ENCODE measurements at places on chromosomes 5 and 9.

DNA sequence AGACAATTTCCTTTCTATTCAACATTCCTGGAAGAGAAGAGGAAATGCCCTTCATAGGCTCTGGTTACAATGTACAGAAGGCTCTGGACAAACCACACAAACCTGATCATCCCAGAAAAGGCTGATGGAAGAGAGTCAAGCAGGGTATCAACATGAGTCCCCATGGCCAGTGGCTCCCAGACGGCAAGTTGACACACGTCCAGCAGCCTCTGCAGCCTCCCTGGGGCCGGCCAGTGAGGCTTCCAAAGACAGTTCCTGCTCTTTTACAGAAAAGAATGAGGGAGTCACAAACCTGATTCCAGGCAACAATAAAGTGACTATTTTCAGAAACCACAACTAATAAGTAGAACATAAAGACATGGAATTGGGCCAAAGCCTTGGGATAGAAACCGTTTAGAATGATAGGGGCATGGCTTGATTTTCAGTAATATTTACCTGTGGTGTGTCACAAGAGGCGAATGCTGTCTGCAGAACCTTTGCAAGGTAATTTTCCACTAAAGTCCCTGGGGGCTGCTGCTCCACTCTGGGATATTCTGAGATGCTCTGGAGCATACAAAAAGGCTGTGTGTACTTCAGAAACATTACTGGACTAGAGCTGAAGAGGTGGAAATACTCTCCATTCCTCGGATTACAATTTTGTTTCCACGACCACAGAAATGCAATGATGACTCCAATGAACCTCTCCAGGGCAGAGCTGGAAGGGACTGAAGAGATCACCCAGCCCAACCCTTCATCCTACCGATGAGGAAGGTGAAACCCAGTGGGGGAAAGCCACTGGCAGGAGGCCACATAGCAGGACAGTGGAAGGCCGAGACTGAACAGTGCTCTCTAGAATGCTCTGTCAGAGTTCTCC, 10.4 kb downstream of the MED27 start:
- DNase-seq = no peak

DNA sequence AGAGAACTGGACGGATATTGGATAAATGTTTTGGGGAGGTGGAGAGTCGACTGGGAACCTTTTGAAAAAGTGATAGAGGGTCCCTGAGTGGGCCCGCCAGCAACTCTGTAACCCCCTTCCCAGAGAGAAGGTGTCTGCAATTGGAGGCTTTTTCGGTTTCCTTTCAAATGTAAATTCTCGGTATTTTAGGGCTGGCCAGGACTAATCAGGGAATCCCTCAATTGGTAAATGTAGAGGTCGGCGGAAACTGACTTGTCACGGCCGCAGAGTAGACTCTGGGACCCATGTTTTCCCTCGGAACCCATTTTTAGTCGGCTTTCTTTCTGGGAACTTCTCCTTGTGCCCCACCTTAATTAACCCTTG, 524 bp downstream of the CCNB1 start:
- no peak for DNase-seq

- DNase-seq = no peak
These were observed 146.8 kb upstream of the FBXL17 start for GRCh38 chr5:108528655-108529054.

GRCh38 chr9:103261951-103262350, 266.8 kb downstream of the CYLC2 start:
- DNase-seq = no peak

DNA sequence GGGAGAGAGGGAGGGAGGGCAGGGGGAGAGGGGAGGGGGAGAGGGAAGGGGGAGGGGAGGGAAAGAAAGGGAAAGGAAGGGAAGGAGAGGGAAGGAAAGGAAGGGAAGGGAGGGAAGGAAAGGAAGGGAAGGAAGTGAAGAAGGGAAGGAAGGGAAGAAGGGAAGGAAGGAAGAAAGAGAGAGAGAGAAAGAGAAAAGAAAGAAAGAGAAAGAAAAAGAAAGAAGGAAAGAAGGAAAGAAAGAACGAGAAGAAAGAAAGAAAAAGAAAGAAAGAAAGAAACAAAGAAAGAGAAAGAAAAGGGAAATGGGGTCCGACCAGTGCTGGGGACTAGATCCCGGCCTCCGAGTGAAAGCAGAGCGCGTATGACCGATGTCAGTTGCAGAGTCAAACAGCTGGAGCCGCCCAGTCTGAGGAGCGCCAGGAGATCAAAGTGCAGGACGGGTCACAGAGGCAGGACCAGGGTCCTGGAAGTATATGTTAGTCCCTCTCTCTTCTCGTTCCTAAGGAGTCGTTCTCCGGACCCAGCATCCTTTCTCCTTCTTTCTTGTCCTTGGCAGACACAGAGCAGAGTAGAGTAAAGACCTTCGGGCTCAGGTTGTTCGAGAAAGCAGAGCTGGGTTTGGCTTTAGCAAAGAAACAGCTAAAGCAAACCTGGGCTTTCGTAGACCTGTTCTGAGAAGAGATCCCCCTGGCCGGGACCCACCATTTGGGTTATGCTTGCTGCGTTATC, 305.4 kb upstream of the MSX2 start:
- no peak for DNase-seq

DNA sequence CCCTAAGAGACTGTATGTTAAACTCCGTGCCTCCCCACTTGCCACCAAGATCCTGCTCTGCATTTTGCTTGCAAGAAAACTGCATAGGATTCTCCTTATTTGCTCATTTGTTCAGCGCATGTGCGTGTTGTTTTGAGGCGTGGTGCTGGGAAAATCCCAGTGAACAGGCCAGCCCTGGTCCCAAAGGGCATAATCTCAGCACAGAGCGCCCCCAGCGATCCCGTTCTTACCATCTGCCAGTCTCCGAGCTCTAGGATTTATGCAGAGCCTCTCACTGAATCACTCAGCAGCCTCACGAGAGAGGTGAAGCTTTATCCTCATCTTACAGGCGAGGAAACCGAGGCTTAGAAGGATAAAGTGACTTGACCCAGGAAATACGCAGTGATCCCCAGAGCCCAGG, 11.5 kb downstream of the PRRX2 start:
- DNase-seq = no peak

GRCh38 chr9:120532475-120532874, 47.5 kb downstream of the CDK5RAP2 start:
- no peak for DNase-seq

GRCh38 chr9:135761845-135762168, 59.8 kb downstream of the KCNT1 start:
- DNase-seq = no peak

DNA sequence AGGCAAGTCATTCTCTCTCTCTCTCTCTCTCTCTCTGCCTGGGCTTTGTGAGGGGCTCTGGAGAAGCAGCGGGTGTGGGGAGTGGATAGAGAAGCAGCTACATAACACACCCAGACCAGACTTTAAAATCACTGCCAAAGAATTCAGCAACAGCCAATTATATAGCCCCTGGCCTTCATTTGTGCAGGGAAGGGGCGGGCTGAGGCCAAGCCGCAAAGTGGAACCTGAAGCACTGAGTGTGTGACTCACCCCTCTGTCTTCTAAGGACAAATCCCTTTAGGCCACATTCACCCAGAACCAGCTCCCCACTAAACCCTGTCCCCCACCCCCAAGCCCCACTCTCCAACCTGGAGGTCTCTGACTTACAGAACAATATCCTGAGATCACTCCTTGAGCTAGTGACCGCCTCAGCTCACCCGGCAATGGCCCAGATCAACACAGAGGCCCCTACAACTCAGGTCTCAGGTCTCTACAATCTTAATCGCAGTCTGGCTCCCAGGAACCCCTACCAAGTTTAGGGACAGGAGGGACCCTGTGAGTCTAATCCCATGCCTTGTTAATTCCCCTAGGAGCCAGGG, 6.0 kb downstream of the B4GALT1 start:
- no peak for DNase-seq

DNA sequence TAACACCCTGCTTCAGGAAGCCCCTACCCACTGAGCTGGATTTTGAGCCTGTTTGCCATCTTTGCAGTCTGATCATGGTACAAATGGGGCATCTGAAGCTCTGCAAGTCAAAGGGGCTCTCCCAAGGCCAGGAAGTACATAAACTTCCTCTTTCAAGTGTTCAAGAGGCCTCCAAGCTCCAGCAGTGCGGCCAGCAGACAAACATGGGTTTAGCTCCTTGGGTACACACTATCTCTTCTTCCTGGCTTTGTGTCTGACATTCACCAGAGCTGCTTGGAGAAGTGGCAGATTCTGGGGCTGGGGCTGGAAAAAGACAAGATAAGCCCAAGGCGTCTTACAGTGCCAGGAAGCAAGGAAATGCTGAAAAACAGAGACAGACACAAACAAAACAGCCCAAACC, 34.1 kb downstream of the LAMC3 start:
- DNase-seq = no peak

DNA sequence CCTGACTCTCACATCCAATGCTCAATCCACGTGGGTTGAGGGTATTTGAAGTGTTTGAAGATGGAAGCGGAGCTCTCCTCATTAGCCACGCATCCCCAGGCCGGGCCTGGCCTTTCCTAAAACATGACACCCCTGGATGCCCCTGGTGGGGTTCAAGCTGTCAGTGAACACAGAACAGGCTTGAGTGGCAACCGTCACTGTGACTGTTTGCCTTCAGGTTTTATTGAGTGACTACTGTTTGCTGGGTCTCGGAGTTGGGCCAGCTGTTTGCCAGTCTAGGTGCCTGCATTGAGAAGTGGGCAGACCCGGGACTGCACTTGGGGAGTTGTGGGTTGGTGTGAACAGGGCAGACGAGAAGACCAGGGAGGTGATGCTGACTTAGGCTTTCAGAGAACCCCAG, 7.8 kb upstream of the OLFM1 start:
- no peak for DNase-seq

DNA sequence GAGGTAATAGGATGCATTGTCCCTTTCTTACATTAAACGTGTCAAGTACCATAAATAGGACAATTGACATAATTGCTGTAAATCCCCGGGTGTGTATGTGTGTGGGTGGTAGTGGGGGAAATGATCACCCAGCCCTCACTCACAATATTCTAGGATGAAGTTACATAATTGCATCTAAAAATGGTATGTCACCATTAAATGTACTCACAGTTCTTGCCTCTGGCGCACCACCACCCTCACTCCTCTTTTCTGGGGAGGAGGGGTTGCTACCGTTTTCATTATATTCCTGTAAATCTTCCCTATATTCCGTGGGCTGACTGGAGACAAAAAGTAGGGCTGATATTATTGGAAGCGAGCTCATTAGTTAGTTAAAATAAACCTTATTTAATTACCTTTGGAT, 563.8 kb downstream of the TLR4 start:
- DNase-seq = no peak

DNA sequence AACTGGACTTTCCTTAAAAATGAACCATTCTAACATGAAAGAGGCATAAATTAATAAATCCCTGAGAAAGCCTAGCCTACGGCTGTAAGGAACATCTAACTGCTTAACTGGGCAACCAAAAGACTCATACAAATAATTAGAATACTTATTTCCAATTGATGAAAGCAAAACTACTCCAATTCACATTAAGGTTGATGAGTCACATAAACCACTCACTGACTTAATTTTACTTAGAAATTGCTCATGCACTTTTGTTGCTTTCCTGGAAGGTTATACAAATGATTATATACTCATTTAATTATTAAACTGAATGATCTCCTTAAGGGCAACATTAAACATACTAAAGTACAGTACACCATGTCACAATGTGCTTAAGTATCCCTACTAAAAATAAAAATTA, 101.9 kb downstream of the NFIB start:
- no peak for DNase-seq

DNA sequence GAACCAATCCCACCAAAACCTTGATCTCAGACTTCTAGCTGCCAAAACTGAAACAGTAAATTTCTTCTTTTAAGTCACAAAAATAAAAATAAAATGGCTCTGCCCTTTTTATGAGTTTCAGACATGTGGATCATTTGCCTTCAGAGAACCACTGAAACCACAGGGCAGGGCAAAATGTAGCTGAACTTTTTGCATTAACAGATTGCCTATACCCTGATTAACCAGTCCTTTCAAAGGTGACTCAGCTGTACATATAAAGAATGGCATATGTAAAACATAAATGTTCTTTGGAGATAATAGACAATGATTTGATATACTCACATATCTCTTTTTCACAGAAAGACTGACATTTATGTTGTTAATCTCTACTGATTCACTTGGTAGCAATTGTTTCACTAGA, 187.1 kb upstream of the GRIN3A start:
- DNase-seq = no peak

GRCh38 chr5:120779674-120780073, 315.6 kb downstream of the PRR16 start:
- DNase-seq = no peak

- DNase-seq = no peak
These were observed 118.0 kb downstream of the EGFLAM start for GRCh38 chr5:38376404-38376803.

DNA sequence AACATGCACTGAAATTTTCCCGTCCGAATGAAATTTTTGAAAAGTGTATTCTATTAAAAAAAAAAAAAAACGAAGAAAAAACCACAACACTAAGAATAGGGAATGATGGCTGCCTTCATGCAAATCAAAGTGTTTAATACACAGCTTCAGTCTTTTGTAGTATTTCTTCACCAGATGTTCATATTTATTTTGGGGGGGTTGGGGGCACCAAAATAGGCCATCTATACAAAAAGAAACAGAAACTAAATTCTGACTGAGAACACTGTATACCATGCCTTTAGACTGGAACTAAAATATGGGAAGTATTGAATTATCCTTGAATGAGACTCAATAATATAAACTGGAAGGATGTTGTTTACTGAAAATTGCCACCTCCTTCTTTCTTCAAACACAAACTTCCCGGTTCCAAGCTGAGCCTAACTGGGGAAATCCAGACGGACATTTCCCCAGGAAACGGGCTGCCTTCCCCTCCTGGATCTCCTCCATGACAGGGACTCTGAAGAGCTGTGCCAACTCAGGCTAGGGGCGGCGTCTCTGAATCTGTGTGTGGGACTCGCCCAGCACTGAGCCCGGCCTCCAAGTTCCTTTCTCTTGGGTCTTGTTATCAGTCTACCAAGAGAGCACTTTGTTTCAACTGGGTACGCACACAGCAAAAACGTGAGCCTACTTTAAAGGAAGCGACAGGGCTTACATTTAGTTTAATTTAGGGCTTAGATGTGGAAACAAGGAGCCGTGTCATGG, 511.3 kb upstream of the ADAMTS16 start:
- DNase-seq = no peak

GRCh38 chr5:139371482-139372435, 11.3 kb downstream of the SLC23A1 start:
- DNase-seq = no peak

GRCh38 chr9:78035383-78035993, 3.9 kb upstream of the GNAQ start:
- DNase-seq = peak; percentile 32

DNA sequence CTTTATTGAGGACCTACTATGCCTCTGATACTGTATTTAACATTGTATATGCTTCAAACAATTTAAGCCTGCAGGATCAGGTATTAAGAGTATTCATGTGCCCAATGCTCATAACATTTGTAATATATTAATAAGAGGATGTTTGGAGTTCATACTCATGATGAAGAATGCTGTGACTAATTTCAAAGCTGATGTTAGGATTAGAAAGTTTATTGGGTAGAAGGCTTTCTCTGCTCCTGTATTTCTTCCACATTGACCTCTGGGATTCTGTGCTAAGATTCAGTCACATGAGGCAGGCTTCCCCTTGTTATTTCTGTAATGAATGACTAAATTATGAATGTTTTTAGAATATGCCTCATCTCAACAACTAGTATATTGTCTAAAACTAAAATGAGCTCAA, 456.4 kb downstream of the NFIB start:
- no peak for DNase-seq

GRCh38 chr9:99778308-99778707, 43.4 kb upstream of the NR4A3 start:
- DNase-seq = no peak

GRCh38 chr9:93674580-93675335, 98.4 kb downstream of the PHF2 start:
- DNase-seq = no peak
